ENCODE measurements at places on chromosomes 6 and 20. TPM values are rescaled to one million over a fixed set of nuclear protein-coding genes. Genes with fewer than 3 reads are reported as not detected.

The TMEM244 gene
- total RNA-seq, result not detected

The GSTA3 gene
- not detected for total RNA-seq

The BPIFA1 gene
- total RNA-seq, result not detected

The NNAT gene
- 0.48 TPM for total RNA-seq

The ABCF1 gene
- 87.1 TPM for total RNA-seq

The DSP gene
- 0.07 TPM for total RNA-seq

The CLVS2 gene
- not detected for total RNA-seq

The ARG1 gene
- not detected for total RNA-seq

The HSPA12B gene
- not detected for total RNA-seq

The THBS2 gene
- not detected for total RNA-seq

The PLCG1 gene
- 139 TPM for total RNA-seq

The OPN5 gene
- total RNA-seq, result not detected

The DNMT3B gene
- 1.7 TPM for total RNA-seq

The MDFI gene
- total RNA-seq, result not detected

The MPIG6B gene
- total RNA-seq, result not detected

The AGER gene
- total RNA-seq, result 23.5 TPM

The TSHZ2 gene
- total RNA-seq, result 36.0 TPM

The UBE2V1 gene
- total RNA-seq, result 167 TPM

The FAM229B gene
- 7.3 TPM for total RNA-seq

The RIPOR2 gene
- 64.5 TPM for total RNA-seq

The IL17A gene
- total RNA-seq, result 33.7 TPM

The FAM209B gene
- total RNA-seq, result 0.93 TPM

The ADGRB3 gene
- total RNA-seq, result not detected

The UNC93A gene
- total RNA-seq, result not detected

The MYLIP gene
- total RNA-seq, result 11.4 TPM

The ADGRF5 gene
- not detected for total RNA-seq

The KHDC1L gene
- not detected for total RNA-seq

The HELZ2 gene
- total RNA-seq, result 32.2 TPM

The PPP1R16B gene
- 114 TPM for total RNA-seq

The BAK1 gene
- total RNA-seq, result 57.7 TPM

The MMP24 gene
- not detected for total RNA-seq

All from activated CD4-positive, alpha-beta memory T cell treated with anti-CD3 and anti-CD28 coated beads for 36 hours (primary cell).